Mesothelial cell of epicardium (in vitro differentiated cells): ENCODE measurements at places on chromosomes 13 and 19. TPM values are rescaled to one million over a fixed set of nuclear protein-coding genes. Genes with fewer than 3 reads are reported as not detected.
A peak's percentile ranks its signal among the peaks of the same experiment; 100 is the strongest.

GRCh38 chr19:33424181-33424580 is 50.7 kb downstream of the CEBPG start:
- DNase-seq = no peak

Gene SYT5
- total RNA-seq = 0.32 to 0.67 TPM (median 0.47 TPM) in 3 replicates

DNA sequence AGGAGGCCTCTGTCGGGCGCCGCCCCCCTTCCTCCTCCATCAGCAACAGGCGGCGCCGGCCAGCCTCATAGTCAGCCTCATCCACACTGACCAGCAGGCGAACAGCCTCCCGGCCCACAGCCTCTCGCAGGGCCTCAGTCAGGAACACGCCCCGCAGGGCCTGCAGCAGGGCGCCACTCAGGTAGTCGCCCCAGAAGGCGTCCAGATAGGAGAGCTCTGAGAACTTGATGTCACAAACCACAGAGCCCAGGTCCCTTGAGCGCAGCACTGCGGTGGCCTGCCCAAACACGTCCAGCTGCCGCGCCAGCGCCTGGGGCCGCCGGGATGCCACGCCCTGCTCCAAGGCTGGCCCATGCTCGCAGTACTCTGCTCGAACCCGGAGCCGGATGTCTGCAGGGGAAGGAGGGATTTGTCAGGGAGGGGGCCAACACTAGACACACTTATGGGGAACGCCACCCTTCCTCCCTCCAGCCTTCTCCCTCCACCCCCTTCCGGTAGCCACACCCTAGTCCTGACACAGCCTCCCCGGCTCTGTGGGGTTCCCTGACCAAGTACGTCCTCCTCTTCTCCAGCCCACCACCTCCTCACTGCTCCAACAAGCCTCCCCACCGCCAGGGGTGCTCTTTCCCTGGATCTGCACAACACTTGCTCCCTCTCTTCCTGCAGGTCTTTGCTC is 17.9 kb downstream of the DEDD2 start:
- DNase-seq = no peak

Gene PTPRH
- total RNA-seq = 10.4 to 10.7 TPM (median 10.5 TPM) in 3 replicates

- DNase-seq = no peak
Measured at GRCh38 chr13:40187841-40188591, 478.4 kb downstream of the FOXO1 start.

- peak; percentile 89 for DNase-seq
Measured at GRCh38 chr19:44401139-44402115, at the start of gene ZNF285. Gene ZNF285 (minus strand): TSS chr19:44401608. CDS start chr19:44397213, 4,395 bp downstream.

GRCh38 chr13:28496188-28496564 is 1.2 kb upstream of the FLT1 start:
- DNase-seq = no peak

- no peak for DNase-seq
Measured at GRCh38 chr19:33339016-33339984, 34.2 kb upstream of the CEBPG start.

GRCh38 chr13:99575376-99576120 is 74.3 kb downstream of the TM9SF2 start:
- DNase-seq = no peak

- no peak for DNase-seq
Measured at GRCh38 chr13:112131713-112132113, 64.8 kb downstream of the SOX1 start.

Gene SULT2A1
- 0.13 TPM in 1 of 3 replicates, not detected in the others for total RNA-seq

DNA sequence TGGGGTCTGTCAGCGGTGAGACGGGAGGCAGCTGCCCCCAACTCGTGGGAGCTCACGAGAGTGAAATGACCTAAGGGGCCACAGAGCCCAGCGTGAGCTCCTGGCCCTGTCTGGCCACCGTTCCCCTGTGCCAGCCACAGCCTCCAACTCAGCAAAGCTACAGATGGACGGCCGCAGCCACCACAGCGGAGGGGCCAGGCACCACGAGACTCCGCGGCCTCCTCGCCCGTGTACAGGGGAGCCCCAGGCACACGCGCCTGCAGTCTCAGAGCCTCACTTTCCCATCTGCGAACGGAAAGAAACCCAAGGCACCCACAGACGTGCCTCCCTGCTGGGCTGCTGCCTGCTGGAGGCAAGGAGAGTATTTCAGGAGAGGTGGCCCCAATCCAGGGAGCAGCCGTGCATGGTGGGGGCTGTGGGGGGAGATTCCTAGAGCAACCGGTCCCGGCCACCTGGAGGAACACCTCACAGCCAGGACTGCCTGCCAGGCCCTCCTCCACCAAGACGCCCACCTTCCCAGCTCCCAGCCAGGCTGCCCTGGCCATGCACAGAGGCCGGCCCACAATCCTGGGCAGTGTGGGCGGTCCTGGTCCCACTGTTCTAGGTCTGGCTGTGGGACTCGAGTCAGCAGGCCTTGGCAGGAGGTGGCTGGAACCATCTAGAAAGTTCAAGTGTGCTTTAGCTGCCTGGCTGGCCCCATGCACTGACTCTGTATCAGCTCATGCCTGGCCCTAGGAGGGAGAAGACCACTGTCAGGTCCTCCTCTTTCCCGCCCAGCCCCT is 1.9 kb downstream of the MKNK2 start:
- no peak for DNase-seq

Gene SYNE4
- 16.8 to 17.0 TPM (median 17.0 TPM) in 3 replicates for total RNA-seq

DNA sequence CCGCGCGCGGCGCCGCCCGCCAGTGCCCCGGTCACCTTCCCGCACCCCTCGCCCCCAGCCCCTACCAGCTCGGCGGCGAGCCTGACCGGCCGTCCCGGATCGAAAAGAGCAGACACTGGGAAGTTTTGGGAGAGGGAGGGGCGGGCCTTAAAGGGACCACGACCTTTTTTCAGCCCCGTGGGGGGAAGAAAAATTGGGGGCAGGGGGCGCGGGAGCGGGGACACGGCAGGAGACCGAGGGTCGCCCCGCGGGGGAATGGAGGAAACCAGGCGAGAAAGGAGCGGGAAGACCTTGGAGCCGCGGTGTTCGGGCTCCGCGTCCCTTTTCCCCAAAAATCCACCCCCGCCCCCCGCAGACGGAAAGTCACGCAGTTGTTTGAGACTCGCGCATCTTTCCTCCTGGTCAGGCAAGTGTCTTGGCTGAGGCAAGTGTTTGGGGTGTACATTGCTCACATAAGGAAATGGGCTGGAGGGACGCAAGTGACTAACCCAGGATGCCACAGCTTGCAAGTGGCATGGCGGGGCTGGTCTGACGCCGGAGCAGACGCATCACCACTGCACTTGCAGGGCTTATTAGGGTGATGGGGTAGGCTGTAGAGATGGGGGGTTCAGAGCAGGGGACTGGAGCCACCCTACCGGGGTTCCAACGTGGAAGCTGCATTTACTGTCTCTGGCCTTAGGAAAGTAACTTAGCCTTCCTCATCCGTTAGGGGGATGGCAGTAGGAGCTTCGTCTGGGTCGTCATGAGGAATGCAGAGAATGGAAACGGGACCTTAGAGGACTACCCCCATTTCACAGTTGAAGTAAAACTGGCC is 2.7 kb upstream of the HNRNPL start:
- DNase-seq = no peak

Gene FUT1
- 3.5 to 4.4 TPM (median 4.3 TPM) in 3 replicates for total RNA-seq

GRCh38 chr19:50858886-50859285 is 4.2 kb downstream of the KLK3 start:
- DNase-seq = no peak

DNA sequence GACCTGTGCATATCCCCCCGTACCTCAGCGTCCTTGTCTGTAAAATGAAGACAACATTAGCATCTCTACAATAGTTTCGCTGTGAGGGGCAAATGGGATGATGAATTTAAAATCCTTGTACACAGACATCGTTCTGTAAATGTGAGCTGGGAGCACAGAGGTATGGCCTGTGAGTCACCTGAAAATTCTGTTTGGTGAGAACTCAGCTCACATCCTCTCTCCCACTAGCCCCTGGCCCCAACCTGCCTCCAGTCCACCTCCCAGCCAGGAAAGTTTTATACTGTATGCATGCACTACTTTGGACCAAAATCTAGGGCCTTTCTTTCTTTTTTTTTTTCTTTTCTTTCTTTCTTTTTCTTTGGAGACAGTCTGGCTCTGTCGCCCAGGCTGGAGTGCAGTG is 8.7 kb upstream of the IZUMO2 start:
- DNase-seq = no peak

GRCh38 chr13:19685034-19685433 is 51.6 kb downstream of the MPHOSPH8 start:
- DNase-seq = no peak

GRCh38 chr19:6424195-6424938 is at the start of gene KHSRP:
Gene KHSRP (minus strand): TSS chr19:6424811. CDS start chr19:6424701, 110 bp downstream.
- no peak for DNase-seq

DNA sequence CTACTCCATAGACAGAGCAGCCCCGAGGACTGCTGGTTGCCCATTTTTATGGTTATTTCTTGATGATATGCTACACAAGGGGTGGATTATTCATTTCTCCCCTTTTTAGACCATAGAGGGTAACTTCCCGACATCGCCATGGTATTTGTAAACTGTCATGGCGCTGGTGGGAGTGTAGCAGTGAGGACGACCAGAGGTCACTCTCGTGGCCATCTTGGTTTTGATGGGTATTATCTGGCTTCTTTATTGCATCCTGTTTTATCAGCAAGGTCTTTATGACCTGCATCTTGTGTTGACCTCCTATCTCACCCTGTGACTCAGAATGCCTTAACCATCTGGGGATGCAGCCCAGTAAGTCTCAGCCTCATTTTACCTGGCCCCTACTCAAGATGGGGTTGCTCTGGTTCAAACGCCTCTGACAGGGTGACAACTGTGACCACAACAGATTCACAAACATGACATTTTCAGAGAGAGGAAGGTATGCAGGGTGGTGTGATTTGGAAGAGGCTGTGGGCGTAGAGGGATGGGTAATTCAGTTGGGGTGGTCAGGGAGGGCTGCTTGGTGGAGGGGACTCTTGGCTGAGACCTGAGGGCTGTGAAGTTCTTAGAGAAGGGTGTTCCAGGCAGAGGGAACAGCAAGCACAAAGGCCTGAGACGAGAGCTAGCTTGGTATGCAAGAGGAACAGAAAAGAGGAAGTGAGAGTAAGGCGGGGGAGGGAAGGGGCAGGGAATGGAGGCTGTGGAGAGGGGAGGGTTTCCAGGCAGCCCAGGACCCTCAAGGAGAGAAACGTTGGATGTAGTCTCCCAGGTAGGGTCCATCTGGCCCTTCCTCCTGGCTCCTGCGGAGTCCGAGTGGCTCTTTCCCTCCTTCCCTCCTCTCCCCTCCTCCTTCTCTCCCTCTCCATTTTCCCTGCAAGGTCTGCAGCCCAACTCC is 23.5 kb downstream of the FAM187B start:
- no peak for DNase-seq

Gene FGF21
- total RNA-seq = not detected in 3 replicates

DNA sequence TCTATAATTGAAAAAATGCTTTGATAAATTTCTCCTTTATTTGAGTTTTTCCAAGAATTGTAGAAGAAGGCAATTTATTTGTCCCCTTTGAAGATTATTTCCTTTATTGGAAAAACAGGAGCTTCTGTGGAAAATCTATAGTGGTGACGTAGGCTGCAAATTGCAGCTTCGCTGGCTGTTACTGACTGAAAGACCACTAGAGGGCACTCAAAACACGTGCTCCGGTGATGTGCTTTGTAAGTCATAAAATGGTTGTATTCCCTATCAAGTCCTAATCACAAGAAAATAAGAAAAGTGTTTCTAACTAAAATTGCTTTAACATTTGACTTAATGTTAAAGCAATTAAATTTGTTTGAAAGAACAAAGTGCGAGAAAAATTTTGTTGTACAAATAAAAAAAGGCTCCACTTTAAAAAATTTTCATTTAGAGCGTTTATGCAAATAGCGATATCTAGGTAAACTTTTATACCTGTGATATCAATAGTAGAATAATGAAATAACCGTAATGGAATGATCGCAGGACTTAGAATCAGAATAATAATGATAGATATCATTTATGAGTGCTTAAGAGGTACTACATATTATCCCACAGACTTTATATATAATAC is 638.2 kb upstream of the SPRY2 start:
- peak; percentile 42 for DNase-seq

Gene OR7G1
- not detected in 3 replicates for total RNA-seq

Gene WTIP
- 42.3 to 45.9 TPM (median 42.5 TPM) in 3 replicates for total RNA-seq

DNA sequence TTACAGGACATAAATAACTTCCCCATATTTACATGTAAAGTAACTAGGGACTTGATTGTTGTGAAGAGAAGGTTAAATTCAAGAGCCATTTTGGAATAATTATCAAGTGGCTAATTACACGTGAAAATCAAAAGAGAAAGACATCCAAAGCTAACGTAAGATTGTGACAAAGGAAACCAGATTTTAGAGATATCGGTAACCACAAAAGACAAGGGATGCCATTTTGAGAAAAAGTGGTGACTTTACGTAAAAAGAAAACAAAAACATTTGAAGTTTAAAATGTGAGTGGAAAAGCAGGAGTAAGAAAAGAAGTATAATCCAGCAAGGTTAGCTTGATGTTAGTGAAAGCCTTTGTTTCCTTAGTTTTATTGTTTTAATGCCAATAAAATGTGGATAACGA is 10.9 kb upstream of the VWA8 start:
- no peak for DNase-seq

Gene KCTD12
- 121 to 142 TPM (median 142 TPM) in 3 replicates for total RNA-seq

DNA sequence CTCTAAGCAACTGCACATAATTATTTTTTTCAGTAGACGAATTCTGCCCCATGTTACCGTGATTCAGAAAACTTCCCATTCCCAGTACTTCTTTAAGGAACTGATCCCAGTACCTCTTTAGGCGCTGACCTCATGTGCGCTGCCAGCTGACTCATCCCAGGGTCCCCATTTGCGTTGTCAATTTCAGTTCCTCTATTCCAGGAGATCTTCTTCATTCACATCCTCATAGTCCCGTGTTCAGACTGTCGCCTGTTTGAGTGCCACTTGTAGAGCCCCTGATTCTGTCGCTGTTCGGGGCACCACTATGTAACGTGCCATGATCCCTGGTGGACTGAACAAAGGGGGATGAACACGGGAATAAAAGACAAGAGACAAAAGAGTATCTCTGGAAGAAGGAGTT is 16.4 kb downstream of the FPR3 start:
- DNase-seq = no peak

DNA sequence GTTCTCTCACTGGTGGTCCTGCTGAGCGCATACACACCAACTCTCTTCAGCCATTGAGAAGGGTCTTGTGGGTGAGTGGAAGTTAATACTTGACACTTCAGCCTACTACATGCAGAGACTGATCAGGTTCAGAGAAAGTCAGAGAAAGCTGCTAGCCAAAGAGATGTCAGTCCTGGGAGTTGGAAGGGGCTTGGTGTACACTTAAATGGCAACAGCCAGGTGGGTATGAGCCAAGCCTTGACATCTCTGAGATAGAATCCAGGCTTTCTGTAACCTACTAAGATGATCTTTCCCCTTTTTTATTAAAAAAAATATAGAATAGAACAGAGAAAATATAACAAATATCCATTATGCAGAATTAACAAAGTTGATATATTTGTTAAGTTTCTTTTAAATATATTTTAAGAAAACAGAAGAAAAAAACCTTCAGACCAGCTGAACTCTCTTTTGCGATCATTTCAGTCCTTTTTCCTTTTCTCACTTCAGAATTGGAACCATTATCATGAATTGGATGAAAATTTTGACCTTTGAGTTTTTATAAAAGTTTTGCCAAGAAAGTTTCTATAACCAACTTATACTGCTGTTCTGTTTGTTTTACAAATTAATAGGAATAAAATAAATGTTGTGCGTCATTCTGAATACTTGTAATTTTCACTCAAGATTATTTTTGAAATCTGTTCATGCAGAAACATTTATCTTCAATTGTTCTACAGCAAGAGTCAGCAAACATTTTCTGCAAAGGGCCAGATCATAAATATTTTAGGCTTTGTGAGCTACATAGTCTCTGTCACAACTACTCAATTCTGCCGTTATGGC is 153.0 kb downstream of the RFC3 start:
- DNase-seq = no peak

GRCh38 chr19:53866865-53867224 is 838 bp upstream of the MYADM start:
- no peak for DNase-seq
